Transverse colon (tissue), 4 donors: ENCODE measurements at places on chromosomes 7 and 10.

GRCh38 chr7:149714910-149715471 is 58.4 kb downstream of the ZNF467 start:
- peak; percentile 29 for DNase-seq

DNA sequence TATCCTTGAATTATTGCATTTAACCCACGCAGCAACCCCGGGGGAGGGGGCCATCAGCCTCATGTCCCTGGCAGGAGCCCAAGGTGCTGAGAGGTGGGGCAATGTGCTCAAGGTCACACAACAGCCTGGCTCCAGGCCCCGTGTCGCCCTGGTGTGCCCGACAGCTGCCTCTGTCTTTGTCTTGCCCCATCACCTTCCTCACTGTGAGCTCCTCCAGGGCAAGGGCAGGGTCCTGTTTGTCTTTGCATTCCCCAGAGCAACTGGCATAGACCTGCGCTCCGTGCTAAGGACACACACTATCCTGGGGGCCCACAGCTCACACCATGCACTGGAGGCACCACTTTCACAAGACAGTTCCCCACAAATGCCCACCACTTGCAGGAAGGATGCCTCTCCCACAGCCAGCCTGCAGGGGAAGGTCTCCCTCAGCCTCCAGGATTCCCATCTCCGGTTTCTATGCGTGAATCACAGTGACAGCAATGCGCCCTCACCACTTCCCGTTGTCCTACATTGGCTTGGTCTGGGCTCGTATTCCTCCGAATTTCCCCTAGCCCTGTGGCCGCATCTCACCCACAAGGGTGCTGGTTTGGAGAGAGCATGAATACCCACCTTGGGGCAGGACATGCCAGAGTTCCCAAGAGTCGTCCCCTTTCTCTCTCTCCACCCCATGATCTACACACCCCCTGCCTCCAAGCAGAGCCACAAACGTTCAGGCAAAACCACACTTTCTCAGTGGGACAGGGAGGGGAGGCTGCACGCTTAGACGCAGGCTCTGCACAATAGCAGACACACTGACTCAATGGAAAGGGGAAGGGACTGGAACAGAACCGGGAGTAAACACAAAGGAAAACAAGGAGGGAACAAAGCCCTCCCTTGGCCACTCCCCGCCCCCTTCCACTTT is 10.3 kb downstream of the ITPRIP start:
- no peak for DNase-seq

GRCh38 chr10:30169342-30169741 is 110.0 kb upstream of the JCAD start:
- no peak for DNase-seq

GRCh38 chr7:64314566-64314965 is 805 bp downstream of the ZNF736 start:
- no peak for DNase-seq

GRCh38 chr10:48704156-48704555 is 19.5 kb downstream of the WDFY4 start:
- no peak for DNase-seq

GRCh38 chr7:113548561-113548960 is 370.2 kb downstream of the PPP1R3A start:
- DNase-seq, result no peak

- no peak for DNase-seq
Observed at GRCh38 chr10:113450906-113451305, 101.9 kb upstream of the HABP2 start.

DNA sequence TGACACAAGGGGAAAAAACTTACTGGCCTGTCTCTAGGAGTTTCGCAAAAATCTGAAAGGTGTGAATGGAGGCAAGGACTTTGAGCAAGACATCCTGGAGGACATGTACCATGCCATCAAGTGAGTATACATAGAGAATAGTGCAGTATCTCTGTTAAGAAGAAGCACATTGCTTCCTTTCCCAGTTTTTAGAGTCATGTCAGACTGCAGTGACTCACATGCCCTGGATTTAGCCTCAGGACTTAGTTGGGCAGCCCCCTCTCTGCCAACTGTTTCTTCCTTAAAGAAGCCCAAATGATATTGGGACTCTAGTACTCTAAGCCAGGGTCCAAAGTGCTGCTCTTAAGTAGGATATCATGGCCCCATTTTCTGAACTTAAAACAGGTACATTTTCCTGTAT is 28.1 kb upstream of the NFKB2 start:
- no peak for DNase-seq

DNA sequence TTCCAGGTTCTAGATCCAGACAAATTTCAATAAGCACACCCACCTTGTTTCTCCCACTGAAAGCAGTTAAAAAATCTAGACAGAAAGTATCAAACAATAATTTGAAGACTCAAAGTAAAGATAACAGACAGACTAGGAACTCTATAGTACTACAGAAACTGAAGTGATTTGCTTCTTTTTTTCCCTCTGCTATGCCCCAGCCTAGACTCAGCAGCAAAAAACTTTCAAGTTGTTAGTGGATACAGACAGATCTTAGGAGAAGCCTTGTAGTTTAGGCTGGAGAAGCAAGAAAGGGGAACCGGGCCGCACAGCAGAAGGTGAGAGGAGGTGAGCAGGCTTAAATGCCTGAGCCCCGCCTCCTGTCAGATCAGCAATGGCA is 65.1 kb downstream of the IGF2BP3 start:
- DNase-seq, result no peak

- no peak for DNase-seq
Observed at GRCh38 chr7:77457779-77458178, 41.6 kb upstream of the GSAP start.

DNA sequence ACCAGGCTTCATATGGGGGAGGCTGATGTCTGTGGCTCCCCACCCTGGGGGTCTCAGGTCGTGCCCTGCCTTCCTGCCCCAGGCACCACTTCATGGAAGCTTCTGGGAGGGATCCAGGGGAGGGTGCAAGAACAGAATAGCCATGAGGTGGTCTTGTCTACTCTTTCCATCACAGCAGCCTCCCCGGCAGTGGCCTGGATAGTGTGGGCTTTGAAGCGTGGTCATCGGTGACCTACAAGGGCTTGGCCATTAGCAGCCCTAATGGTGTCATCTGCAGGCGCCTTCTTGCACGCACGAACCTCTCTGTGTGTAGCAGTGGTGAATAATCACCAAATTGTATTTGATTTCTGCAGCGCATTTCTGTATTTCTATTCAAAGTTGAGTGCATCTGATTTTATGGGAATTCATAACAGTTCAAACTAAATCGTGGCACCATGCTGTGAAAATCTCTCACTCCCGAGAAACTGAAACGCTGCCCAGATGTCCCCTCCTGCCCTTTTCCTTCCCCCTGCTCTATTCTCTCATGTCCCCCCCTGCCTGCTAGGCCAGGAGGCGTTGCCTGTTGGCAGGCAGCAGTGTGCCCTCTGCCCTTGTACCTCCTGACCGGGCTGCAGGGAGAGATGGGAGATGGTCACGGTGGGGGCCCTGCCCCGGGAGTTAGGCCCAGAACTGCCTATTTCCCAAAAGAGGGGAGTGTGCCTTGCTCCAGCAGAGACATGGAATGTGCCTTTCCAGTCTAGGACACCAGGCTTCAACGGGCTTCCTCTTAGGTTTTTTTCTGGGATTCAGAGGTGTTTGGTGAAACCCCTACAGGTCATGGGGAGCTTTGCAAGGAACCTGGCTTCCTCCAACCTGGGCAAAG is 34.8 kb downstream of the CDH23 start:
- no peak for DNase-seq

DNA sequence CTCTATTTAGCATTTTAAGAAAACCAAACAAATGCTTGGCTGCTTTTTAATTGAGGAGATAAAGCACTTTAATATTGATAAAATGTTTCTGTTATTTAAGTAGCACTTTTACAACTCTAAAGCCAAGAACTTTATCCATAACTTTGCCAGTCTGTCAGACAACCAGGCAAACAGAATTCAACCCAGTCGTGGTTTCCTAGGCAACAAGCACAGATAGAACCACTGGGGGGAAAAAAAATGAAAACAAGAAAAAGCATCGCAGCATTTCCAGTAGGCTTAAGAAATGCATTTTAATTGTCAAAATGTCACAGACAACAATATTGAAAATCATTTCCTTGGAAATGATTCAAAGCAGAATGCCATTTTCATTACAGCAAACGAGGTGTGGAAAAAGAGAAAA is 323.4 kb downstream of the PARD3 start:
- DNase-seq, result no peak

GRCh38 chr7:28586736-28587135 is 174.4 kb downstream of the CREB5 start:
- DNase-seq, result no peak

DNA sequence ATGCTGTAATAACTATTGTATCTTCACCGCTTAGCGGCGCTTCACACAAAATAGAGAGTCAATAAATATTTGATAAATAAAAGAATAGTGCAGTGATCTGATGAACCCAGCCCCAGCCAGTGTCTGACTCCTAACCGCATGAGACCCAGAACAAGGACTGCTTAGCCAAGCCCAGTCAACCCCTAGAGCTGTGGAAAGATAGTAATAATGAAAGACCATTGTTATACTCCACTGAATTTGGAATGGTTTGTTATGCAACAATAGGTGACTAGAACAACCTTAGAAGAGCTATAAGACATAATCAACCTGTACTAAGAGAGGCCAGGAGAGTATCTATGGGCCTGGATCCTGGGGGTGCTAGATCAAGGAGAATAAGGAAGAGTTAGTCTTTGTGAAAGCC is 230.5 kb upstream of the INHBA start:
- DNase-seq, result no peak

DNA sequence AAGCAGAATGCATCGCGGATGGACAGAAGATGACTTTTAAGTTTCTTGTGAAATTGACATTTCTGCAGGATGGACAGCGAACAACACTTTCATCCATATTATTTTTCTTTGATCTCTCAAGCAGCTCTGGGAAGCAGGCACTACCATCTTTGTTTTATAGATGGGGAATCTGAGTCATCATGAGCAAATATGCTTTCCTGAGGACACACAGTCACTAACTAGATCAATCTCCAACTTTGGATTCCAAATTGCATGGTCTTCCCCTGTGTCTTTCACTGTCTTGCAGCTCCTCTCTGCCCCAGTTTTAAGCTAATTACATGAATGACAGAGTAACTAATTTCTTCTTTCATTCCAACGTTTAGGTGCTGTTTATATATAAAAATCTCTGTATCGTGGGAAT is 201.5 kb downstream of the ADAM12 start:
- DNase-seq, result no peak

GRCh38 chr7:114922652-114923402 is 933 bp downstream of the MDFIC start:
- peak; percentile 54 for DNase-seq

DNA sequence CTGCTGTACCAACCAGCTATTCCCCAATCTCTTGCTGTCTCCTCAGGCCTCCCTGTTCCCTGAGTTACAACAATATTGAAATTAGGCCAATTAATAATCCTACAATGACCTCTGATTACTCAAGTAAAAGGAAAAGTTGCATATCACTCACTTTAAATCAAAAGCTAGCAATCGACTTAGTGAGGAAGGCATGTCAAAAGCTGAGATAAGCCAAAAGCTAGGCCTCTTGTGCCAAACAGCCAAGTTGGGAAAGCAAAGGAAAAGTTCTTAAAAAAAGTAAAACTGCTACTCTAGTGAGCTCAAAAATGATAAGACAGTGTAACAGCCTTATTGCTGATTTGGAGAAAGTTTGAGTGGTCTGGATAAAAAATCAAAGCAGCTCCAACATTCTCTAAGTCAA is 129.8 kb downstream of the LSMEM1 start:
- no peak for DNase-seq

GRCh38 chr10:116120688-116121455 is 152.1 kb downstream of the GFRA1 start:
- no peak for DNase-seq

DNA sequence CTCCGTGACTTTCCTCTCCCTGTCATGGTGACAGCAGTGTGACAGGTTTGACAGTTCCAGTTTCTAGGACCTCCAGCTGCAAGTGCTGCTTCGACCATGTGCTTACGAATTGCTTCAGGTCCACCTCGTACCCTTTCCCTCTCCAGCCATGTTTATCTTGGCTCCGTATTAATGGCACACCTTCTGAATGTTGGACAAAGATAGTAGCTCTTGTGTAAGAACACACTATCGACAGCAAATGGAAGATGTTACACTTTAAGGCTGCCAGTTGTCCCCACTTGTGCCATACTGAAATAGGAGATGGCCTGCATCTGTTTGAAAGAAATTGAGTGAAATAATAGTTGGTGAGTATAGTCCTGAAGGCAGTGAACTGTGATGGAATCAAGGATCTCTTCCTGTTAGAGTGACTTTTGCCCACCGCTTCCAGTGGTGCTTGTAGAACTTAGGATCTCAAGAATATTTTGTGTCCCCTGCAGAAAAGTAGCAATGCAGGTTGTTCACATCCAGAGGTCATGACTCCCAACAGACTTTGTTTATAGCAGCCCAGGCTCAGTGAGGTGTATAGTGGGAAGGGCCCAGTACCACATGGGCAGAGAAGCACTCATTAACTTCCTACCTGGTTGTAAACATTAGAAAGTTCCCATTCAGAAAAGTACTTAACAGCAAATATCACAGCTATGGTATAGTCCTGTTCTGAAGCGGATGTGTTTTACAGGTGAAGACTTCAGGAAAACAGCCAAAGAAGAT is 629.7 kb upstream of the GALNT17 start:
- no peak for DNase-seq

- DNase-seq, result no peak
Observed at GRCh38 chr7:88200261-88200660, 19.6 kb downstream of the SRI start.

DNA sequence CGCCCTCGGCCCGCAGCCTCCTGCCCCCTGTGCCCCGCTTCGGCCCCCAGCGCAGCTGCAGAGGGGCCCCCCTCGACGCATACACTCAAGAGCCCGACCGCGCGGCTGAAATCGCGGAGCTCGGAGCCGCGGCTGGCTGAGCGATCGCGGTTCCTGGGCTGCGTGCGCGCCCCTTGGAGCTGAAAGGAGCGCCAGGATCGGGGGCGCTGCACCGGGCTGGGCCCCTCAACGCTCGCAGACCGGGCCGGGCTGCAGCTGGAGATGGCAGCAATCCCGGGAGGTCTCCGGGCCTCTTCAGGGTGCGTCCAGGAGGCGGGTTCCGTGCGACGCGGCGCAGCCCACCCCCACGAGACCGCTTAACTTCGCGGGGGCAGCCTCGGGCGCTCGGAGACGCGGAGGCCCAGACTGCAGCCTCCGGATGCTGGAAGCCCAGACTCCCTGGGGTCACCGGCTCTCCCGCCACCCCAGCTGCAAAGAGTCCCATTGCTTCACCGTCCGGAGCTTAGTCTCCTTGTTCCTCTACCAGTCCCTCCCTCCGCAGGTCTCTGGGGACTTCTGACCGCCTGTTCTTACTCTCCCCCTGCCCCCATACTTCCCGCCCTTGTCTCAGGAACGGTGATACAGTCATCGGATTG is 73.0 kb upstream of the LRRC4 start:
- DNase-seq, result no peak

DNA sequence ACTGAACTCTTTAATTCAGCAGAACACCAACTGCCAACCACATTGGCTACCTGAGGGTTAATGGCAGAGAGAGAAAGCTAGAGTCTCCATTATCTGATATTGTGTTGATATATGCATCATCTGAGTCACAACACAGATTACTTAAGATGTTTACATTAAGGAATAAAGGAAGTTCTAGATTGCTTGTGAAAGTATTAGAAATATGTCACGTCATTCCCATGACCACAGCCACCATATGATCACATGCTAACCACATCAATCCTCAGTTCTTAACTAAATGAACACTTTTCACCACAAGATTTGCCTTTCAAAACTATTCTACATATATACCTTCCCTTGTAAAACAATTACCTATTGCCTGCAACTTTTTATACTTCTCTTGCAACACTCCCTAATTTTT is 337.9 kb downstream of the FGFR2 start:
- no peak for DNase-seq

GRCh38 chr7:23788843-23789242 is 78.8 kb downstream of the STK31 start:
- DNase-seq, result no peak
